ENCODE measurements at places on chromosomes 13 and 19.

DNA sequence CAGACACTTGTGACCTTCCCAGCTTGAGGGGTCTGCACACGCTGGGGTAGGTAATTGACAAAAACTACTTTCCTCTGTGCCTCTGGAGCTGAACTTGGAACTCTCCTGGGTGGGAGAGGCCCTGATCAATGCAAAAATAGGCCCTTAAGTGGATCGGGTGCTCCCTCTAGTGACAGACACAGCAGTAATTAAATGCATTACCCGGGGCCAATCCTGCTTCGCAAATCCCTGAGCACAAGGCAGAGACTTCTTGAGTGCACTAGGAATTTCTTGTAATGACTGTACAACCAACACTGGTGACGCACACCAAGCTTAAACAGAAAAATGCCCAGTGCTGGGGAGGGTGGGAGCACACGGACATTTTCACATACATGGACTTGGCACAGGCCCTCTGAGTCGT, 10.6 kb upstream of the UBE2S start:
- DNase-seq: no peak

GRCh38 chr13:89796196-89796595, 1551.3 kb upstream of the MIR17HG start:
- DNase-seq: no peak

DNA sequence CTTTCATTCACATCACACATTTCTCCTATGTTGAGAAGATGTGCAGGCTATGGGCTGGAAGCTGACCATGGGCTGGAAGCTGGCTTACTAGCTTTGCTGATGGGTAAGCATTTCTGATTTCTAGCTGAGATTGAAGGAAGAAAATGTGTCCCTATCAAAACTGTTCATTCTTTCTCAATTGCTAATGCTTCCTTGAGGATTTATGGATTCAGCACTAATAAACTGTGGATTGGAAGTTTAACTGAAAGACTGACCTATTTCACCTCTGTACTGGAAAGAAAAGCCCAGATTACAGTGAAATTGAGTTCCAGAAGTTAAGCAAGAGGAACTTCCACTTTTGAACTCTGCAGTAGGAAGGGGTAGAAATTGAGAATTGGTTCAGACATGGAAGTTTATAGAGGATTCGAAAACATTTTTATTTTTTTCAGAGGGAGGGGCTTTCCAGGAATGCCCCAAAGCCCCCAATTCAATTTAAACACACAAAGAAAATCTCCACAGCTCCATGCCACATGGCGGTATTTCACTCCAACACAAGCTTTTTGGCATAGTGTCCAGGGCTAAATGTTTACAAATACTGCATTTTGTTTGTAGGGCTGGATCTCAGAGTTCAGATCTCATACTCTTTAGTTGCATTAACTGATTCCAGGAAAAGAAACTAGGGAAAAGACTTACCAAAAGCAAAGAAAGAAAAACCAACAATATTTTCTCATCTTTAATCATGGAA, 61.2 kb upstream of the ARGLU1 start:
- no peak for DNase-seq

- DNase-seq: no peak
Measured at GRCh38 chr13:112711528-112712265, 21.9 kb downstream of the ATP11A start.

DNA sequence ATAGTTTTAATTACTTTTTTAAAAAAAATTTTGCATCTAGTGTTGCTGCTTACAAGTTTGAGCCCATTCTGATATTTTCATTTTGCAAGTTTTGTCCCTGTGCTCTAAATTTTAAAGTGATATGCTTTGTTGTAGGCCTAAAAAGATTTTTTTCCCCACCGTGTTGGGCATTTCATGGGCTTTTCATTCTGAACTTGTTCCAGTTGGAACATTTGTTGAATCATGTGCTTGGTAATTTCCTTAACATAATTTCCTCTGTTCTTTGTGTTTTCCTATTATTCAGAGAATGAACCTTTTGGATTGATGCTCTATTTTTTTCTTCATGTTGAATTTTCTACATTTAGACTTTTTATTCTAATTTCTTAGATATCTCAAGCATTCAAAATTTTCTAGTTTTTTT, 206.4 kb upstream of the SPRY2 start:
- no peak for DNase-seq

- DNase-seq: no peak
Measured at GRCh38 chr19:21314676-21315075, 14.5 kb downstream of the ZNF708 start.

- DNase-seq: no peak
Measured at GRCh38 chr13:99636728-99637353, 135.6 kb downstream of the TM9SF2 start.

- DNase-seq: no peak
Measured at GRCh38 chr19:45502111-45502510, 3.9 kb downstream of the PPM1N start.

DNA sequence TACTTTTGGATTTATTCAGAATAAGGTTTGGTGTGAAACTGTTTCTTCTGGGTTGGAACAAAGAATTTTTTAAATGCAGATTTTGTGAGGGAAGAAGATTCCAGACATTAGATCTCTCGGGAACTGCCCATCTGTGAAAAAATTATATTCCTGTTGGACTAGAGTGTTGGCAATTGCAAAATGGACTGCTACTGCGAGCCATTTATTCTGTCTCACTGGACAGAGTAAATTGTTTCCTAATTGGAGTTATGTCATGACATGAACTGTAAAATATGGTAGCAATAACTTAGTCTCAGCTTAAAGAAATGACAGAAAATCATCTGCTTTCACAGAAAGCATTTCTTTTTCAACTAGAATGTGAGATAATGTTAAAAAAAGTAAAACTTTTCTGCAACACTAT, 86.0 kb upstream of the MYCBP2 start:
- no peak for DNase-seq

DNA sequence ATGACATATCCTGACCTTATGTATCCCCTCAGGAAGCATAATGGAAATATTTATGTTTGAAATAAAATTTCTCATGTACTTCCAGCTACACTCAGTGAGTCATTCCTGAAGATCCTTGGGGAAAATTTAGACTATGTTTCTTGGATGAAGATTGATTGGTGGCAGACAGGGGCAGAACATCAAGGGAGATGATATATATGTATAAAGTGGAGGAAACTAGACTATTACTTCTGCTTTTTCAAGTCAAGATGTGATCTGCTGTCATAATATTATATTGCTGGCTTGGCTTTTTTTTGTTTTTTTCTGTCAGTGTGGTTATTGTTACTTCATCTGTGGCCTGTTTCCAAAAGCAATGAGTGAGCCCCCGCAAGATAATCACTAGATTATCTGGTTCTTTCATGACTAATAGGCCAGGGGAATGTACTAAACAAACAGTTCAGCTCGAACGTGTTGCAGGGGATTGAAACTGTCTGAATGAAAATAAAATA, 87.2 kb upstream of the TNFSF11 start:
- DNase-seq: no peak

- DNase-seq: no peak
Measured at GRCh38 chr19:35272122-35272719, 3.5 kb downstream of the USF2 start.

DNA sequence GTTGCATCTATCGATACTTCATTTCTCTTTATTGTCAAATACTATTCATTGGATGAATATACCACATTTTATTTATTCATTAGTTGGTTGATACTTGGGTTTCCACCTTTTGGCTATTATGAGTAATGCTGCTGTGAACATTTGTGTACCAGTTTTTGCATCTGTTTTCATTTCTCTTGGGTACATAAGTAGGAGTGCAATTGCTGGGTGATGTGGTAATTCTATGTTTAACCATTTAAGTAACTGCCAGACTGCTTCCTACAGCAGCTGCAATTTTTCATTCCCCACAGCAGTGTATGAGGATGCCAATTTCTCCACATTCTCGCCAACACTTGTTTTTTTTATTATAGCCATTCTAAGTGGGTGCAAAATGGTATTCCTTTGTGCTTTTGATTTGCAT, 2.6 kb downstream of the KCNJ14 start:
- no peak for DNase-seq

- no peak for DNase-seq
Measured at GRCh38 chr13:76994281-76994680, 2.4 kb downstream of the CLN5 start.

- DNase-seq: no peak
Measured at GRCh38 chr13:47705185-47705584, 295.9 kb downstream of the SUCLA2 start.

DNA sequence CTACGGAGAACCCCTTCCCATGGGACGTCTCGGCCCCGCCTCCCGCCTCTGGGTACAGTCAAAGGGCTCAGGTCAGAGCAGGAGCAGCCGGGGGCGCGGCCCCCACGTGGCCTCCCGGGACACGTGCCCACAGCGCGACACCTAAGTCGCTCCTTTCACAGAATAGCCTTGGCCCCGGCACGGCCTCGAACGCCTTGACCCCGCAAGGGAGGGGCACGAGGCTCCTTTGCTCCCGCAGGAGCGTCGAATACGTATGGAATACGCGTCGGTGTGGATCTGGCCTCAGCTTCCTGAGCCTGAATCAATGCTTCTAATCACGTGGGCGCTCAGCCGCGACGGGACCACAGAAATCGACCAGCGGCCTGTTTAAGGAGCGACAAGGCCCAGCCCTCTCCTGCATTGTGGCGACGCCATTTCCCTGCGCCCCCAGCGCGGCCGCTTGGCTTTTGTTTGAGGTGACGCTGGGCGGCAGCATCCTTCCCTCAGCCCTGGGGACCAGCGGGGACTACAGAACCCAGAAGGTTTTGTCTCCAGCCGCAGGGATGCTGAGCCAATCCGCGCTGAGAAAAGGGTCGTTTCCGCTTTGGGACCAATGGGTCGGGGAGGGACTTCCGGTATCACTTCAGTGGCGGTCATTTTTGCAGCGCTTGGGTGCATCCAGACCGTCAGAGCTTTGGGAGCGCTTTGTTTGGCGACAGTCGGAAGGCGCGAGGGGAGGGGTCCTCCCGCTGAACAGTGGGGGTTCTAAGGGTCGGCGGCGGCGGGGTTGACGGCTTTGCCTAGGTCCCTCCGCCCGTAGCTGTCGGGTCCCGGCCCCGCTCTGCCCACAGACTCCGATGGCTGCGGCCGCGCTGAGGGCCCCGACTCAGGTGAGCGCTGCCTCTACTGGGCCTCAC, at the start of gene ZIK1:
TSS of gene ZIK1 (plus strand) at position 625 of the 896 bp plus-strand sequence. CDS start at position 837, 212 bp downstream.
- DNase-seq: peak; percentile 69

GRCh38 chr19:11843722-11844121, 4.8 kb upstream of the ZNF439 start:
- no peak for DNase-seq

GRCh38 chr13:60612593-60612992, 215.6 kb downstream of the TDRD3 start:
- DNase-seq: no peak

DNA sequence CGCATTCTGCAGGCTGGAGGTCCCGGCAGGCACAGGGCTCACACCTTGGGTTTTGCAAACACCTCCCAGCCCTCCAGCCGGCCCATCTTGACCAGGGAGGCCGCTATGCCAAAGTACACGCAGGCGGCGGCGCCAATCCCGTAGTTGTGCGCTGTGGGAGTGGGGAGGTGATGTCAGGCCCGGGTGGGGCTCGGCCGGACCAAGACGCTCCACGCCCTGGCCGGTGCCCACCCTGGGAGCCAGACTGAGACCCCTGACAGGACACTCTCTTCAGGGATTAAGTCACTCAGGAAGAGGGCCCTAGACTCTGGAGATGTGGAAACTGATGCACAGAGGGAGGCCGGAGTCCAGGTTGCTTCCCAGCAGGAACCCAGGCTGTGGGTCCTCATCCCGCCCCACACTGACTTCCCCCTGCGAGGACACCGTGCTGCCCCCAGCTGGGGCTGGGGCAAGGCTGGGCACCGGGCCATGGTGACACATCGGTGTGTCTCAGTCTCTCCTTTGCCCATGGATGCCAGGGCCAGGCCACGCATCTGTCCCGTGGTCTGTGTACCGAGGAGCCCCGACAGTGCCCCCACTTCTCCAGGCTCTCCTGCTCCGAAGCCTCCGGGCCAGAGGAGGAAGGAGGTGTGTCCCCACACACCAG, 8.8 kb downstream of the NDUFA11 start:
- no peak for DNase-seq

DNA sequence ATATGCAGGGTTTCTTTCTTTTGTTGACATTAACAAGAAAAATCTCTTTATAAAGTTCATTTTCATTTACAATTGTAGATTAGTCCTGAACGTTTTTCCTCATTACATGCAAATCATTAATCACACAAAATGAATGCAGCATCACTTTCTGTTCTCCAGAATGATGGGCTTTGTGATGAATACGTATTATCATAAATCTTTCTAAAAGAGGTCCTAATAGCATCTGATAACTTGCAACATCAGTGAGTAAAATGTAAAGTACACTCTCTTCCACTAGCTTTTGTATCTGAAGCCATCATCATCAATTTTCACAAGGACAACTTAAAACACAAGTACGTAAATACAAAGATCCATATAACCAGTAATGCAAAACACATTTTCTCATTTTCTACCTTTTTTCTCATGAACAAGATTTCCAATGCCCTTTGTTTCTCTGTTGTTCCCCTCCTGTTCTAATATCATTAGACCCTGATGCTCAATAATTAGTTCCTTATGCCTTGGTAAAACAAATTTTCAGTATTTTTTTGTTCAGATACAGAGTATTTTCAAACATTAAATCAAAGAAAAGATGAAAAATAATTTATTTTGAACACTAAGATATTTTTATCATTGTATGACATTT, 437.4 kb upstream of the MIR17HG start:
- DNase-seq: no peak

- DNase-seq: no peak
Measured at GRCh38 chr13:99055281-99055680, 77.4 kb upstream of the DOCK9 start.

Data from stimulated activated CD8-positive, alpha-beta memory T cell treated with anti-CD3 and anti-CD28 coated beads, Interleukin-4, amount 100 ng/mL, for 1 hour (primary cell).